ENCODE measurements at places on chromosomes 1 and 21. TPM values are rescaled to one million over a fixed set of nuclear protein-coding genes. Genes with fewer than 3 reads are reported as not detected.

DNA sequence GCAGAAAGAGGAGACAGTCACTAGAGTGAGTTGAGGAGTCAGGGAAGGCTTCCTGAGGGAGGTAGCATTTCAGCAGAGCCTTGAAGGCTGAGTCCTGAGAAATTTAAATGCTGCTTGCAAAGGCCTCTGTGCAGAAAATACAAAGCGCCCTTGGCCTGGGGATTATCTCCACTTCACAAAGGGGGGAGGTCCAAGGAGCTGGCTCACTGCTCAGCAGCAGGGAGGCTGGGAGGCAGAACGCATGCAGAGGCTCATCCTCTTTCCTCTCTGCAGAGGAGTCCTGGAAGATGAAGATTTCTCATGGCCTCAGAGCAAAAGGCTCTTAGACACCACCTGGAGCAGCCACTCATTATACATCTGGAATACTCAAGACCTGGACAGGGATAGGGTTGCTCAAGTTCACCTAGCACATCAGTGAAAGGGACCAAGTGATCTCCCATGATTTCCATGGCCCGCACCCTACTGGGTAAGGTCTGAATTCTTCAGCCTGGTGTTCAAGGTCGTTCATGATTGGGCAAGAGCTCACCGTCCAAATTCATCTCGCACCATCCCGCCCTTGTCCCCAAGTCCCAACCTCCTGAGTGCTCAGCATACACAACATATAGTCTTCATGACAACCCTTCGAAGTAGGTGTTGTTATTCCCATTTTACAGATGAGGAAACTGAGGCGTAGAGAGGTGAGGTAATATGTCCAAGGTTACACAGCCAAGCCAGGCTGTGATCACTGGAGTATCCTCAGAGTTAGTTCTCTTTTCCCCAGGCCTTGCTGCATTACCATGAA lies 9.0 kb downstream of the SLC1A7 start:
- peaks cover 4% of the 10 kb centered on the region for H3K36me3 ChIP-seq
- H3K27ac ChIP-seq = no peak overlapping the region
- H3K4me1 ChIP-seq = peaks cover 15% of the 10 kb centered on the region
- H3K27me3 ChIP-seq = no peaks in the 10 kb centered on the region

DNA sequence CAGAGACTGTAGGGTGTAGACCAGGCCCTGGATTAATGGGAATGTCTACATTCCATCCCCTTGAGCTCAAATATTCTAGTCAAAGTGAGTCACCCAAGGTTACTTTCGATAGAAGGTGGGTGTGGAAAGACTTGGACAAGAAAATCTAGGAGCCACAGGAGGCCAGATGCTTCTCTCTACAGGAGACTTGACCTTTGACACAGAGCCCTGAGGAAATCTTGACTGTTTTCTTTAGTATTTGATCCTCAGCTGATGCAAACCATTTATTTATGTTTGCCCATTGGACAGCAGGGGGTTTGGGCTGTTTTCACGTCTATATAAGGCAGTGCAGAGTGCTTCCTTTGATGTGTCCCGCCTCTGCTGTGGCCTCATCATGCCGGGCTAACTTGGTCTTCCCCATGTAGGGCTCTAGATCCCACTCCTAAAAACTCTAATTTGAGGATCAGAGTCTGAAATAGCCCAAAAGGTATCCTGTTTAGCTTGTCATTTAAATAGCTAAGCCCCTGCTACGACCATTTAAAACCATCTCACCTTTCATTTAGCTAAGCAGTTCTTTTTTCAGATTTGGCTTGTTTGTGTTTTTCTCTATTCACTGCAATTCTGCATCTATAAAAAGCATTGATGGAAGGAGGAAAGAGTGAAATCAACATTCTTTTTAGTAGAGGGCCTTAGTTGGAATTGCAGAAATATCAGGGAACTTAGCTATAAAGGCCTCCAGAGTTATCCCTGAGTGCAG lies 15.5 kb upstream of the MAP3K7CL start:
- no peak for DNase-seq
- H3K27me3 ChIP-seq = no peaks in the 10 kb centered on the region
- no peak overlapping the region for H3K4me3 ChIP-seq
- H3K4me1 ChIP-seq = peaks cover 43% of the 10 kb centered on the region
- no peaks in the 10 kb centered on the region for H3K36me3 ChIP-seq

- H3K4me3 ChIP-seq = no peak overlapping the region
- no peaks in the 10 kb centered on the region for H3K4me1 ChIP-seq
- H3K27me3 ChIP-seq = peaks cover 22% of the 10 kb centered on the region
- no peak for DNase-seq
- H3K27ac ChIP-seq = no peak overlapping the region
- no peaks in the 10 kb centered on the region for H3K36me3 ChIP-seq
These were observed 22.0 kb downstream of the SELL start for GRCh38 chr1:169689395-169689794.

- H3K36me3 ChIP-seq = no peaks in the 10 kb centered on the region
- no peak for DNase-seq
- peaks cover 2% of the 10 kb centered on the region for H3K27me3 ChIP-seq
- H3K4me1 ChIP-seq = peaks cover 21% of the 10 kb centered on the region
These were observed 477.5 kb downstream of the PTPRU start for GRCh38 chr1:29713857-29714256.

DNA sequence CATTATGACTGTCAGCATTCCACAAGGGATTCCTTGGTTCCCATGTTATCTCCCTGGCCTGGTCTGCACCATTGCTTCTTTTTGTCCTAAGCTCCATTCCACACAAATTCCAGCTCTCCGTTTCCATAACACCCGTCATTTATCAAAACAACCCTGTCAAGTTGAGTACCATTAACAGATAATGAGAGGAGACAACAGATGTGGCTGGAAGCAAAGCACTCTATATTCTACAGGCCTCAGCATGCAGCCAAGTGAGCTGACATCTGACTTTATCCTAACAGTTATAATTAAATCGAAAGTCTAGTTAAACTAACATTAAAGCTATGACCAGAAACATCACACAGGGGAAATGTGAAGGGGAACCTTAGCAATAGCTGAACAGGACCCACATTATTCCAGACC lies 110.4 kb downstream of the RERE start:
- no peak for DNase-seq
- H3K4me3 ChIP-seq = no peak overlapping the region
- peaks cover 51% of the 10 kb centered on the region for H3K4me1 ChIP-seq

- H3K4me3 ChIP-seq = peak within 1 kb of the TSS; percentile 62
- DNase-seq = no peak
- no peak within 1 kb of the TSS for H3K27ac ChIP-seq
- H3K4me1 ChIP-seq = peaks cover 19% of the 10 kb centered on the region
- peaks cover 1% of the 10 kb centered on the region for H3K36me3 ChIP-seq
These were observed at the start of gene RCSD1 for GRCh38 chr1:167629681-167630567. Gene RCSD1, plus strand, starts transcription at chr1:167630232. Its CDS starts 192 bp downstream, at chr1:167630424.

DNA sequence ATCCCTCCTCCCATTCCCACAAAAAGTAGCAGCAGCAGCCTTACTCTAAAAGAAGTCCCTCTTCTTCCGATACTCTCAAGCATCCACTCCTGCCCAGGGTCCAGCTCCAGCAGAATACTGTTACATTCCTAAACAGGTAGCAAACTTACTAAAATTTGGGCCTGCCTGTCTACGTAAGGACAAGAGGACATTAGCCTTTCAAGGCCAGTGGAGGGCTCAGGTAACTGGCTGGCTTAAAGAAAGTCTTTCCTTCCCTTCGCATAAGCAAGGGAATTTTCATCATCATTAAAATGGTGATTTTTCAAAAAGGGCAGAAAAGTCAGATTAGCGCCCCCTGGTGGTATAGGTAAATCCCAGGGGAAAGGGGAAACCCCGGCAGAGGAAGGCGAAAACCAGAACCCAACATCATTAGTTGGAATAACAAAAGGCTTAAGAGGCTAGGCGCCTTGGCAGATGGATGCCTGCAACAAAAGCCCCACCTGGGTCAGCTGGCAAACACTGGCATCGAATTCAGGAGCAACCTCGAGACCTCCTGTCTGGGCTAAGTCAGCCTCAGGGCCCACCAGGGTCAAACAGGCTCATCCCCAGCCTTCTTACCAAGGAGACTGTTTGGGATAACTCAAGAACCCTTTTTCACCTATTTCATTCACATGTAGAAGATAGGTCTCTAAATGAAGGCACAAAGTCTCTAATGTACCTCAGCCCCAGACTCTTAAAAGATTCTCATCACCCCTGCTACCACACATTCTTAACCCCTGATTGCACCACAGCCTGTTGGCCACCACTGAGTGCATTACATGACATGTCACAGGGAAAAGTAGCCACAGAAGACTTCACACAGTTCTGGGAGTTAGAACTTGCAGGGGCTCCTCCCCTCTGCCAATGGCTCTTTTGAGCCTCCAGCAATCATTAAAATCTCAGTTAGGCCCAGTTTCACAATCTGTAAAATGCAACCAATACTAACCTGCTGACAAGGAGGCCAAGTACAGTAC lies 36.7 kb downstream of the ERI3 start:
- H3K4me1 ChIP-seq = no peaks in the 10 kb centered on the region
- H3K4me3 ChIP-seq = no peak overlapping the region
- DNase-seq = no peak
- peaks cover 23% of the 10 kb centered on the region for H3K36me3 ChIP-seq
- no peak overlapping the region for H3K27ac ChIP-seq

DNA sequence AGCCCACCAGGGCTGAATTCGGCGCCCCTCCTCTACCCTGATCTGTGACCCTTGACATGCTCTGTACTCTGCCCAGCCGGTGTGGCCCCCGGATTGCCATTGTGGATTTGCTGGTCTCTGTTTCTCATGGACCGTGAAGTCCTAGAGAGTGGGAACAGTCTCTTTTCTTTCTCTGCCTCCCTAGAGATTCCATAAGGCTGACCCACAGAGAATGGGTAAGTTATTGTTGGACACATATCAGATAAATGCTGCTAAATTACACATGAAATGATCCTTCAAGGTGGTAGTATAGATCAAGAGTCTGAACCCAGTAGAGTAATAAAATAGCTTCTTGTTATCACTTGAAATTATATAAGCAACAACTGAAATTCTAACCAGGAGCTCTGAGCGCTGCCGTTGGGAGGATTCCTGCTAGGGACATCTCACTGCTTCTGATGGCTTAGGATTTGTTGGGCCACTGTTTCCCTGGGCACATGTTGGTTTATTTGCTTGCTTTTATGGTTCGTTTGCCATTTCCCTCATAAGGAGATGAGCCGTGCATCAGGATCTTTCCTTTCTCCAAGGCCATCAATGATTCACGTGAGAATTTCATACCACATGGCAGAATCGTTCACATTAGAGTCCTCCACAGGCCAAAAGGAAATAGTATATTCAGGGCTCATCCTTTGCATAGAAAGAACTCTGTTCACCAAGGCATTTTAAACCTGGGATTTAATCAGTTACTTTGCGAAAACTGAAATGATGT lies 111.9 kb downstream of the ZBTB18 start:
- DNase-seq = no peak
- H3K4me1 ChIP-seq = peaks cover 4% of the 10 kb centered on the region
- H3K27me3 ChIP-seq = no peaks in the 10 kb centered on the region
- H3K4me3 ChIP-seq = no peak overlapping the region
- H3K27ac ChIP-seq = peak overlapping the region; percentile 82

- H3K27me3 ChIP-seq = peaks cover 19% of the 10 kb centered on the region
- no peak overlapping the region for H3K4me3 ChIP-seq
- no peaks in the 10 kb centered on the region for H3K36me3 ChIP-seq
- no peak for DNase-seq
- H3K4me1 ChIP-seq = peaks cover 13% of the 10 kb centered on the region
These were observed 6.8 kb downstream of the HAO2 start for GRCh38 chr1:119375366-119375765.

Gene F3
- 4.5 TPM for total RNA-seq

Gene CFHR5
- not detected for total RNA-seq

Gene KPRP
- total RNA-seq = not detected

Gene GADD45A
- 92.3 TPM for total RNA-seq

Gene GSTM5
- not detected for total RNA-seq
